ENCODE measurements at places on chromosomes 6 and 20.

- no peaks in the 10 kb centered on the region for H3K36me3 ChIP-seq
- H3K4me1 ChIP-seq: peaks cover 28% of the 10 kb centered on the region
- no peaks in the 10 kb centered on the region for H3K27me3 ChIP-seq
- no peak for DNase-seq
- no peak overlapping the region for H3K4me3 ChIP-seq
- H3K27ac ChIP-seq: peak overlapping the region; percentile 65
Measured at GRCh38 chr6:163339466-163339865, 75.1 kb upstream of the QKI start.

GRCh38 chr6:140320081-140321080 is 945.9 kb upstream of the CITED2 start:
- no peaks in the 10 kb centered on the region for H3K27me3 ChIP-seq
- no peaks in the 10 kb centered on the region for H3K36me3 ChIP-seq
- H3K4me3 ChIP-seq: no peak overlapping the region
- H3K4me1 ChIP-seq: peaks cover 14% of the 10 kb centered on the region
- no peak overlapping the region for H3K27ac ChIP-seq

GRCh38 chr20:58718121-58718563 is 25.5 kb downstream of the NPEPL1 start:
- H3K27ac ChIP-seq: no peak overlapping the region
- no peak for DNase-seq
- H3K4me1 ChIP-seq: no peaks in the 10 kb centered on the region
- H3K36me3 ChIP-seq: peaks cover 8% of the 10 kb centered on the region
- H3K4me3 ChIP-seq: no peak overlapping the region
- H3K27me3 ChIP-seq: no peaks in the 10 kb centered on the region

DNA sequence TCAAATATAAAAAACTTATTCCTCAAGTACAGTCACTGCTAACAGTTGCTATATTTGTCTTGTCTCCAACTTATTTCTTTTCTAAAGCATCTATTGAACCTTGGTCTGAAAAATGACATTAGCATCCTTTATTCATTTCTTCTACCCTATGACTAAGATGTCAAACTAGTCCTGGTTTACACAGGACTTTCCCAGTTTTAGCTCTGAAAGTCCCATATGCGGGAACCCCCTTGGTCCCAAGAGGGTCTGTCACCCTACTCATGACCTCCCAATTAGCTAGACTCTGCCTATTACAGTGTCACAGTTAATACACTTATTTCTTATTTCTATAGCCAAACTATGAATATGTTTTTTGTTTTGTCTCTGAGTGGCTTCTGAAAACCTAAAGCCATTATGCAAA is 37.1 kb downstream of the PLEKHG1 start:
- H3K36me3 ChIP-seq: no peaks in the 10 kb centered on the region
- no peak overlapping the region for H3K4me3 ChIP-seq
- H3K27me3 ChIP-seq: no peaks in the 10 kb centered on the region

GRCh38 chr20:7226156-7226555 is 458.7 kb downstream of the BMP2 start:
- H3K27me3 ChIP-seq: no peaks in the 10 kb centered on the region
- no peak for DNase-seq
- H3K27ac ChIP-seq: no peak overlapping the region
- H3K4me3 ChIP-seq: no peak overlapping the region
- H3K36me3 ChIP-seq: no peaks in the 10 kb centered on the region
- H3K4me1 ChIP-seq: no peaks in the 10 kb centered on the region

DNA sequence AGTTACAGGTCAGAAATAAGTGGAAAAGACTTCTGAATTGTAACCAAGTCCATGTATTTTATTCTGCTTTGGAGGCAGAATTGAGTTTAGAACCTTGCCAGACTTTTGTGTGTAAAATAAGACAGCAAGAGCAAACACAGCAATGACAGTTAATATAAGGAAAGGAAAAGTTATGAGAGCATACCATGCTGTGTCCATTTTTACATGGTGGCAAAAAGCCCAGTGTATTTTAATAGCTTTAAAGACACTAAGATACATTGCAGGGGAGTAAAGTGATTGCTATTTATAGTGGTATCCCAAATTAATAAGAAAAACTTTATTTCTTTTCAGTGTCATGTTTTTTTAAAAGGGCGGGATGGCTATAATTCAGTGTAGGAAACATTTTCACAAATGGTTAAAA is 45.2 kb downstream of the CDC5L start:
- no peaks in the 10 kb centered on the region for H3K27me3 ChIP-seq
- peaks cover 17% of the 10 kb centered on the region for H3K36me3 ChIP-seq
- H3K4me3 ChIP-seq: no peak overlapping the region
- H3K27ac ChIP-seq: no peak overlapping the region
- no peaks in the 10 kb centered on the region for H3K4me1 ChIP-seq

DNA sequence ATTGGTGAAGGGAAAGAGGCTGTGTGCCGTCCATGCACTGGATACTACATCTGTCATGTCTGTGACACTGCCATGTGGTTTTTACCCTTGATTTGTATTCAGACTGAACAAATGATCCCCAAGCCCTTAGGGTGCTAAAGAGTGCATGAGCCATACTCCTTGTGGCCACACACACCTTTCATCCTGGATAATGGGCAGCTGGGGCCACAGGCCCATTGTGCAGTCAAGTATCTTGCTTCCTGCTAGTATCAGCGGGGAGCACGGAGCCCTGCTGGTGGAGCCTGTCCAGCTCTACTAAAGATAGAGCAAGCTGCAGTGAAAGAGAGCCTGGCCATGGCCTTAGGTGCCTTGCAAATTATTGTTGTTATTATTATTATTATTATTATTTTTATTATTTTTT is 75.1 kb downstream of the SLX4IP start:
- no peak overlapping the region for H3K4me3 ChIP-seq
- peak overlapping the region; percentile 3 for H3K27ac ChIP-seq
- no peaks in the 10 kb centered on the region for H3K27me3 ChIP-seq
- H3K36me3 ChIP-seq: no peaks in the 10 kb centered on the region
- peaks cover 47% of the 10 kb centered on the region for H3K4me1 ChIP-seq

DNA sequence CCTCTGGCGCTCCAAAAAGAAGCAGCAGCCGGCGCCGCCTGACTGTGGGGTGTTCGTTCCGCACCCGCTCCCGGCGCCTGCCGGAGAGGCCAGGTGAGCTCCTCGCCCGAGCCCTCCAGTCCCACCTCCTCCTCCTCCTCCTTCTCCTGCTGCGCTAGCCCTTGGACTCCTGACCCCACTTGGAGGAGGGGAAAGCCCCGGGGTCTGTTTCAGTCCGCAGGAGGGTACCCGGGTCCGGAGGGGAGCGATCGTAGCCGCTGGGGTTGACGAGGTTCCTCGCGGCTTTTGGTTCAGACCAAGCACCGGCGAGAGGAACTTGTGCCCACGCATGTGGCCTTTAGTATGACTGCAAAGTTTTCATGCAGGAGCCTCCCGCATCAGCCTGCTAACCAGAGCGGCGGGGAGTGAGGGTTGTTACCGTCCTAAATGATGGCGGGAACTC is 493 bp downstream of the CRYBG1 start:
- H3K4me3 ChIP-seq: peak overlapping the region; percentile 44
- peaks cover 16% of the 10 kb centered on the region for H3K4me1 ChIP-seq
- H3K27me3 ChIP-seq: no peaks in the 10 kb centered on the region
- no peak overlapping the region for H3K27ac ChIP-seq
- no peaks in the 10 kb centered on the region for H3K36me3 ChIP-seq
- DNase-seq: no peak

DNA sequence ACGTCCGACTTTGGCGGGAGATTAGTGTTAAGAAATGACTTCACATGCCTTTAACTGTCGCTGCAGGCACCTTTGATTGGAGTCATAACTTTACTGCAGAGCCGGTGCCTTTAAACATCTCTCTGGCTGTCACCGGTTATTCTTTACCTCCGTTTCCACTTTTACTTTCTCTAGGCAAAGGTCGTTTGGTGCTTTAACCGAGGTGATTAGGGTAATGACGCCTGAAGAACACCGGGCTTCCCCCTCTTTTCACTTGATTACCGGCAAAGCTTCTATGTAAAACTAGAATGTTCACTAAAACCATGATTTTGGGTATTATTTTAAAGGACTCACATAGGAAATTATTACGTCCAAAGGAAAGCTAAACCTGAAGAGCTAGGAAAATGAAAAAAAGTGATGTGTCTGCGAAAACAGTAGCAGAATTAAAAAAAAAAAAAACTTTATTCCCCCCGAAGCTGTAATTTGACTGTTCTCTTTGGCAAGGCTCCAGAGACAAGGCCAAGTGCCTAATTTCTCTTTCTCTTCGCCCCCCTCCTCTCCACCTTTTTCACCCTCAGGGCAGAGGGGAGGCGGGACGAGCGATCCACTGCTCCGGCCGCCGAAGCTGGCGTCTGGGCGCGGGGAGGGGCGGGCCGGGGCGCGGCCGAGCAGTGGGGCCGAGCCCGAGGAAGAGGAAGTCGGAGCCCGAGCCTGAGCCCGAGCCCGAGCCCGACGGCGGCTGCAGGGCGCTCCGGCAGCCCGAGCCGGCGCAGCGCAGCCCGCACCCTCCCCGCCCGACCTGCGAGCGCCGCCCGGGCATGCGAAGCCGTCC is at the start of gene PLEKHG1:
TSS of gene PLEKHG1 (plus strand) at position 687 of the 811 bp plus-strand sequence. CDS start 133,797 bp downstream, outside the sequence.
- H3K4me3 ChIP-seq: peak within 1 kb of the TSS; percentile 27
- no peaks in the 10 kb centered on the region for H3K4me1 ChIP-seq
- DNase-seq: peak; percentile 77
- peak within 1 kb of the TSS; percentile 84 for H3K27ac ChIP-seq
- no peaks in the 10 kb centered on the region for H3K36me3 ChIP-seq

GRCh38 chr20:56957737-56958553 is 308.5 kb downstream of the BMP7 start:
- no peak overlapping the region for H3K27ac ChIP-seq
- no peak for DNase-seq
- H3K36me3 ChIP-seq: no peaks in the 10 kb centered on the region
- H3K4me1 ChIP-seq: no peaks in the 10 kb centered on the region

DNA sequence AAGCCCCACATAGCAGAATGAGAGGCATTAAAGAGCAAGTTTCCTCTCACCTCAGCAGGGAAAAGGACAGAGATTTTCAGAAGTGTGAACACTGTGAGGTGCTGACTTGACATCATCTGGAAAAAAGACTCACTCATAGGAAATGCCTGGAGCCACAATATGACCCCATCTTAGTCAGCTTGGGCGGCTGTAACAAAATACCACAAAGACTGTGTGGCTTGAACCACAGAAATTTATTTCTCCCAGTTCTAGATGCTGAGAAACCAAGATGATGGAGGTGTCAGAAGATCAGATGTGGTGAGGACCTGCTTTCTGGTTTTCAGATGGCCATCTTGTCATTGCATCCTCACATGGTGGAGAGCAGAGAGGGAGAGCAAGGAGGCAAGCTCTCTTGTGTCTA is 253.1 kb downstream of the ADGB start:
- no peak overlapping the region for H3K4me3 ChIP-seq
- H3K4me1 ChIP-seq: no peaks in the 10 kb centered on the region
- no peak overlapping the region for H3K27ac ChIP-seq
- no peaks in the 10 kb centered on the region for H3K27me3 ChIP-seq
- H3K36me3 ChIP-seq: no peaks in the 10 kb centered on the region
- no peak for DNase-seq

GRCh38 chr6:39007575-39007974 is 41.0 kb upstream of the GLP1R start:
- H3K36me3 ChIP-seq: no peaks in the 10 kb centered on the region
- no peak for DNase-seq
- no peaks in the 10 kb centered on the region for H3K4me1 ChIP-seq
- H3K27ac ChIP-seq: no peak overlapping the region
- H3K27me3 ChIP-seq: no peaks in the 10 kb centered on the region
- H3K4me3 ChIP-seq: no peak overlapping the region

All from upper lobe of left lung (tissue), 6 donors.